Smooth muscle cell of the coronary artery (primary cell): ENCODE measurements at places on chromosomes 12 and 14. TPM values are rescaled to one million over a fixed set of nuclear protein-coding genes. Genes with fewer than 3 reads are reported as not detected.

TAMALIN gene
- 11.7 and 20.2 TPM in 2 replicates for total RNA-seq

EPYC gene
- not detected in 2 replicates for total RNA-seq

FRMD6 gene
- total RNA-seq: 146 and 183 TPM in 2 replicates

PGF gene
- 16.2 and 29.3 TPM in 2 replicates for total RNA-seq

SRRM4 gene
- not detected in 2 replicates for total RNA-seq

NOXRED1 gene
- total RNA-seq: 0.08 and 0.70 TPM in 2 replicates

SOAT2 gene
- total RNA-seq: not detected in 2 replicates

RNASE7 gene
- total RNA-seq: not detected in 2 replicates

CLEC4C gene
- total RNA-seq: not detected in 2 replicates

CARMIL3 gene
- total RNA-seq: 0.08 TPM in 1 of 2 replicates, not detected in the other

C12orf54 gene
- not detected in 2 replicates for total RNA-seq

GZMB gene
- total RNA-seq: not detected in 2 replicates

SRP54 gene
- 49.1 and 81.3 TPM in 2 replicates for total RNA-seq

GYS2 gene
- total RNA-seq: not detected in 2 replicates

CNTN1 gene
- total RNA-seq: 3.6 and 18.5 TPM in 2 replicates

RNU4-1 gene
- total RNA-seq: under 0.01 and 55.9 TPM in 2 replicates

COQ5 gene
- 28.4 and 39.1 TPM in 2 replicates for total RNA-seq

BDKRB2 gene
- 0.08 and 61.8 TPM in 2 replicates for total RNA-seq

CLEC12A gene
- not detected in 2 replicates for total RNA-seq

RIPK3 gene
- total RNA-seq: 0.23 and 9.4 TPM in 2 replicates

ERP27 gene
- 0.23 TPM in 1 of 2 replicates, not detected in the other for total RNA-seq

KCNC2 gene
- under 0.01 TPM in 1 of 2 replicates, not detected in the other for total RNA-seq

BICDL1 gene
- 0.23 TPM in 1 of 2 replicates, not detected in the other for total RNA-seq

TMEM117 gene
- total RNA-seq: 2.7 and 6.7 TPM in 2 replicates

WSCD2 gene
- not detected in 2 replicates for total RNA-seq

CFAP251 gene
- 1.5 and 2.3 TPM in 2 replicates for total RNA-seq

SLC25A47 gene
- total RNA-seq: not detected in 2 replicates

CPM gene
- total RNA-seq: 0.83 and 18.7 TPM in 2 replicates

OLR1 gene
- total RNA-seq: not detected in 2 replicates

POLR3B gene
- total RNA-seq: 9.7 and 9.8 TPM in 2 replicates

TAS2R42 gene
- not detected in 2 replicates for total RNA-seq

MYH6 gene
- under 0.01 TPM in 1 of 2 replicates, not detected in the other for total RNA-seq

SDR9C7 gene
- total RNA-seq: not detected in 2 replicates
